Pons (tissue), 1 donor: ENCODE measurements at places on chromosomes 2 and 18.

GRCh38 chr2:232362174-232362900 lies 16.2 kb upstream of the ALPP start:
- no peak for DNase-seq

- DNase-seq: peak; percentile 81
Measured at GRCh38 chr2:176174382-176174823, 14.1 kb upstream of the HOXD1 start.

GRCh38 chr2:112588611-112589045 lies 4.2 kb downstream of the CHCHD5 start:
- DNase-seq: peak; percentile 3

DNA sequence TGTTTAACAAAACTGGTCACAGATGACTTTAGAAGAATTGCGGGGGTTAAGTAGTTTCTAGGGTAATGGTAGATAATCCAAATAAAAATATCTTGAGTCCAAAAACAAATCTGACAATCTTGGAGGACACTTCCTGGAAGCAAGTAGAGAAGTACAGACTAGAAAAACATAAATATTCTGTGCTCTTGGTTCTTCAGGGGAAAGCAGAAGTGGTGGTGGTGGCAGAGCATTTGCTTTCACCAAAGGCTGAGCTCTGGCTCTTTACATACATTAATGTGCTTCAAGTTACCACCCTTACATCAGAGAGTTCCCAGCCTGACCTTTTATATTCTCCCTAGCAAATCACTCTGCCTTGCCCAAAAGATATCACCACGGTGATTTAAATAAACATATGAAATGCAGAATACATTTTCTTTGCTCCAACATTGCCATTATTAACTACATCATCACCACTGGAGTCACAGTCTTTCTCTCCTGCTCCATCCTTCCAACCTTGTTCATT lies 15.3 kb downstream of the PDE11A start:
- DNase-seq: no peak

- DNase-seq: no peak
Measured at GRCh38 chr18:35729991-35730668, 148.6 kb downstream of the GALNT1 start.
